ENCODE measurements at places on chromosomes 4 and X.

GRCh38 chr4:7803992-7804755 lies 135.5 kb downstream of the AFAP1 start:
- no peak overlapping the region for H3K4me3 ChIP-seq
- peaks cover 13% of the 10 kb centered on the region for H3K36me3 ChIP-seq
- H3K4me1 ChIP-seq, result peaks cover 29% of the 10 kb centered on the region
- DNase-seq, result peak; percentile 88

GRCh38 chrX:107454302-107454701 lies 4.8 kb downstream of the FRMPD3 start:
- no peaks in the 10 kb centered on the region for H3K27me3 ChIP-seq
- peaks cover 3% of the 10 kb centered on the region for H3K4me1 ChIP-seq
- no peak overlapping the region for H3K4me3 ChIP-seq
- DNase-seq, result no peak

DNA sequence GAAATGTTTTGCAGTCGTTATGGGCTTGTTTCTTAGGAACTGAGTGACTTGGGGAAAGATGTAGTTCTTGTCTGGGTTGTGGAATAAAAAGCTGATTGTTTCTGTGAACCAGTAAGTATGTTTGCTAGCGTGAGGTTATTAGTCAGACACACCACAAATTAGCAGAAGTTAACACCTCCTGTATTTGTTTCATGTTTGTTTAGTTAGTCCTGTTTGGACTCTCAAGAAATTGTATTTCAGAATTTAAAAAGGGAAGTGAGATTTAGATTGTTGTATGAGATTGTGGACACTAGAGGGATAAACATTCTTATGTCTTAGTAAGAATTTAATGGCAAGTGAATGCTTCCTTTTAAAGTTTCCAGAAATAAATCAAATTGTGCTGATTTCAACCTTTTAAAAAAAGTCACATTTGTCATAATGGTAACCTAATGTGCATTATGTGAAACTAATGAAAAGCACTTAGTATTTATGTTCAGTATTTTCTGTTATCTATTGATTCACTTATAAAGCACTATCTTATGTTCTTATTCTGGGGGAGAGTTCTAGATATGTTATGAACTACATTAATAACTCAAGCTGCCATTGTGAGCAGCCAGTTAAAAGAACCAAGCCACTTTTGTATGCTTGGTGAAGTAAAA lies 25.6 kb downstream of the ATP10D start:
- no peak overlapping the region for H3K27ac ChIP-seq
- no peaks in the 10 kb centered on the region for H3K36me3 ChIP-seq
- H3K4me3 ChIP-seq, result no peak overlapping the region
- no peaks in the 10 kb centered on the region for H3K27me3 ChIP-seq
- no peaks in the 10 kb centered on the region for H3K4me1 ChIP-seq

GRCh38 chrX:68261060-68261672 lies 172.1 kb downstream of the OPHN1 start:
- no peak overlapping the region for H3K27ac ChIP-seq
- H3K27me3 ChIP-seq, result no peaks in the 10 kb centered on the region
- no peaks in the 10 kb centered on the region for H3K4me1 ChIP-seq
- H3K4me3 ChIP-seq, result no peak overlapping the region
- DNase-seq, result no peak

DNA sequence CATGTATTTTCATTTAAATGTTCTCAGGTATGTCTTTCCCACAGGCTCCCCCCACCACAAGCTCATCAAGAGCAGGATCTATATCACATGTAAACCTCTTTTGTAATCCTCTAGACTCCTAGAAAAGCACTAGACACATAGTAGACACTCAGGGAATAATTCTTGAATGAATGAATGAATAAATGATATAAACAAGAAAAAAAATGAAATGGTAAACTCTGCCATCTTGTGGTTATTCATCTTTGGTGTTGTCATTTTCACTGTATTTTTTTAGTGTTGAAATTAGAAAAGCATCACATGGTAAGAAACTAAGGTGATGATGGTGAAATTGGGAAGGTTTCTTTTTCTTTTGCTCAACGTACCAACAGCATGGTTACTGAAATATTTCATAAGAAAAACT lies 34.2 kb upstream of the C1GALT1C1 start:
- DNase-seq, result peak; percentile 37
- H3K27me3 ChIP-seq, result no peaks in the 10 kb centered on the region
- no peak overlapping the region for H3K4me3 ChIP-seq
- no peaks in the 10 kb centered on the region for H3K36me3 ChIP-seq
- no peaks in the 10 kb centered on the region for H3K4me1 ChIP-seq
- H3K27ac ChIP-seq, result no peak overlapping the region

- H3K4me1 ChIP-seq, result no peaks in the 10 kb centered on the region
- no peaks in the 10 kb centered on the region for H3K27me3 ChIP-seq
- no peaks in the 10 kb centered on the region for H3K36me3 ChIP-seq
- H3K4me3 ChIP-seq, result no peak overlapping the region
- DNase-seq, result no peak
These were observed 22.7 kb upstream of the TMEM33 start for GRCh38 chr4:41912546-41912945.

DNA sequence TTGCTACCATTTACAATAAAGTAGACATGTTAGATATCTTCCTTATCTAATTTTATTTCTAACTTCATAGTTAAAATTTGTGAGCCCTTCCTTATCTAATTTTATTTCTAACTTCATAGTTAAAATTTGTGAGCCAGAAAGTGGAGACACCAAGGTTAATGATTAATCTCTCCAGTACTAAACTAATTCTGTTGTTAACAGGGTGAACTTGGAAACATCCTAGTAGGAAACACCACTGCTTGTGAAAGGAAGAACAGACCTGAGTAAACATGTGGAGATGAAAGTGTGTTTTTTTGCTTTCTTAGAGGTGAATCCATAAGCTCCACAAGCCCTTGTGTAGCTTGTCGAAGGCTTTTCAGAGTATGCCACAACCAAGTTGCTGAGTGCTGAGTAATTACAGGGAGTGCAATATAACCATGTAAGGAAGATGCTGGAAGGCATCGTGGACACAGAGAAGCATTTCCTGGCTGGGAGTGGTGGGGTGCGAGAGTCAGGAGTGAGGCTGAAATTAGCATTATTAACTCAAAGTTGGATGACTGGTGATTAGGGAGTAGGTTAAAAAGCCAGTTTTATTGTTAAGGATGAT lies 118.6 kb upstream of the NEIL3 start:
- H3K27ac ChIP-seq, result no peak overlapping the region
- H3K4me3 ChIP-seq, result no peak overlapping the region
- H3K36me3 ChIP-seq, result no peaks in the 10 kb centered on the region

GRCh38 chr4:78638337-78639172 lies 87.0 kb downstream of the ANXA3 start:
- no peak overlapping the region for H3K27ac ChIP-seq
- no peaks in the 10 kb centered on the region for H3K4me1 ChIP-seq
- H3K4me3 ChIP-seq, result no peak overlapping the region
- H3K27me3 ChIP-seq, result no peaks in the 10 kb centered on the region

DNA sequence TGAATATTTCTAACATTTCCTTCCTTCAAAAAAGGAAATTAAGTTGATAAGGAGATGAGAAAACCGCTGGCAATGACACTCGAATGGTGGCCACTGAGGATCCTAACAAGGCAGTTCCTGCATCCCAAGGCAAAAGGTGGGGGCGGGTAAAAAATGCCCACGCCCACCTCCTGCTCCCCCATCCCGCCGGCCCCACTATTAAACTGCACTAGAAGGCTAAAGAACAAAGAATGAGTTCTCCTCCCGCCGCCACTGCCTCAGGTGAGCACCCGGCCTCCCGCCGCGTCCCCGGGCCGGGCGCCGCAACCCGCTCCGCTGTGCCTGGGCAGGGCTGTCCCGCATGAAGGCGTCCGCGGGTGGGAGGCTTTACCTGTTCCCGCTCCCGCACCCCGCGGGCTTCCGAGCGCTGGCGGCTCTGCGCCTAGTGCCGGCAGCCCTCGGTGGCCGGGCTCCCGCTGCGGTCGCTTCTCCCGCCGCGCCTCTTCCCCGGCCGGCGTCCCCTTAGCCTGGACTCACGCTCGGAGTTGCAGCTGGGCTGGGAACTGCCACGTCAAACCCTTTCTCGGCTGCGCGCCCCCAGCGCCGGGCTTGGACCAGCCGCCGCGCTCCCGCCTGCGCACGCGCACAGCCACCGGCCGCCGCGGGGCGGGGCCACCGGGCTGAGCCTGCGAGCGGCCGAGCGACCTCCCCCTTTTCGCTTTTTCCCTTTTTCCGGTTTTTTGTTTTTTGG lies at the start of gene SEC24D:
TSS of gene SEC24D (minus strand) at position 556 of the 730 bp plus-strand sequence. CDS start 2,430 bp downstream, outside the sequence.
- peaks cover 15% of the 10 kb centered on the region for H3K36me3 ChIP-seq
- H3K4me3 ChIP-seq, result peak within 1 kb of the TSS; percentile 61
- H3K27me3 ChIP-seq, result no peaks in the 10 kb centered on the region
- DNase-seq, result peak; percentile 92
- H3K27ac ChIP-seq, result peak within 1 kb of the TSS; percentile 74

DNA sequence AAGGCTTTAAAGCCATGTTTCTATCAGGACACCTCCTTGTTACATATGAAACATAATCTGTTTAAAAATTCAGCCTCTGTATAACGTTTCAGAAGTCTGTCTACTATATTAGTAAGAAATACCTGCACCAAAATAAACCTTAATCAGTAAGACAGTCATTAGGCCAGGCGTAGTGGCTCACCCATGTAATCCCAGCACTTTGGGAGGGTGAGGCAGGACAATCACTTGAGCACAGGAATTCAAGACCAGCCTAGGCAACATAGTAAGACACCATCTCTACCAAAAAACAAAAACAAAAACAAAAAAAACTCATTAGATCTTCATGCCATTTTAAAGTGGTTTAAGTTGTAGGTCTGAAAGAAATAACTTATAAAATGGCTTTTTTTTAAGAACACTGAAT lies 107.5 kb upstream of the STIM2 start:
- no peaks in the 10 kb centered on the region for H3K36me3 ChIP-seq
- no peak overlapping the region for H3K4me3 ChIP-seq
- H3K27ac ChIP-seq, result no peak overlapping the region
- H3K27me3 ChIP-seq, result no peaks in the 10 kb centered on the region
- DNase-seq, result no peak

DNA sequence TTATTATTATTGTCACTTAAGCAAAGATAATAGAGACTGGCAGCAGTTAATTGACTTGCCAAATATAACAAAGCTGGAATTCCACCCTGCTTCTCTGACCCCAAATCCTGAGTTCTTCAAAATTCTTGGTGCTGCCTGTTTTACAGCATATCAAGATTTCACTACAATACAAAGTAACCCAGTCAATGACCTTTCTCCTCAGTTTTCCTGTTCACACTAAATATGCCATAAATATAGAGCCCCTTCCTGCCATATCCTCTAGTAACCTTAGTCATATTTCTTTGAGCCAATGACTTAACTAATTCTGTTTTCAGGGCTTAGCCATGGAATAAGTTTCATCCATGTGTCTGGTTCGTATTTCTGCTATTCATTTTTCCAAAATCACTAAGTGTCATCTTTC lies 315.3 kb upstream of the HS3ST1 start:
- H3K4me1 ChIP-seq, result no peaks in the 10 kb centered on the region
- no peak overlapping the region for H3K4me3 ChIP-seq
- DNase-seq, result no peak
- H3K36me3 ChIP-seq, result no peaks in the 10 kb centered on the region
- no peaks in the 10 kb centered on the region for H3K27me3 ChIP-seq

- no peak for DNase-seq
- no peak overlapping the region for H3K27ac ChIP-seq
These were observed 43.3 kb upstream of the MAGEA8 start for GRCh38 chrX:149837639-149838038.

GRCh38 chrX:10598540-10598939 lies 21.8 kb downstream of the MID1 start:
- no peak overlapping the region for H3K27ac ChIP-seq
- H3K4me3 ChIP-seq, result no peak overlapping the region
- H3K36me3 ChIP-seq, result no peaks in the 10 kb centered on the region
- DNase-seq, result peak; percentile 83
- no peaks in the 10 kb centered on the region for H3K4me1 ChIP-seq

- H3K27ac ChIP-seq, result no peak overlapping the region
- no peaks in the 10 kb centered on the region for H3K36me3 ChIP-seq
- no peak for DNase-seq
- H3K4me3 ChIP-seq, result no peak overlapping the region
These were observed 3.4 kb downstream of the SMR3A start for GRCh38 chr4:70364002-70364401.

All from cardiac muscle cell (in vitro differentiated cells and primary cell).